ENCODE measurements at places on chromosomes 6 and 20.

DNA sequence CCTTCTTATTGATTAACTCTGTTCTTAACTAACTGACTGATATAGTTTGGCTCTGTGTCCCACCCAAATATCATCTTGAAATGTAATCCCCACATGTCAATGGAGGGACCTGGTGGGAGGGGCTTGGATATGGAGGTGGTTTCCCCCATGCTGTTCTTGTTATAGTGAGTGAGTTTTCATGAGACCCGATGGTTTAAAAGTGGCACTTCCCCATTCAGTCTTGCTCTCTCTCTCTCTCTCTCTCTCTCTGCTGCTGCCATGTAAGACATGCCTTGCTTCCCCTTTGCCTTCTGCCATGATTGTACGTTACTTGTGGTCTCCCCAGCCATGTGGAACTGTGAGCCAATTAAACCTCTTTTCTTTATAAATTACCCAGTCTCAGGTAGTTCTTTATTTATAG, 81.8 kb upstream of the SPACA1 start:
- no peak for DNase-seq

DNA sequence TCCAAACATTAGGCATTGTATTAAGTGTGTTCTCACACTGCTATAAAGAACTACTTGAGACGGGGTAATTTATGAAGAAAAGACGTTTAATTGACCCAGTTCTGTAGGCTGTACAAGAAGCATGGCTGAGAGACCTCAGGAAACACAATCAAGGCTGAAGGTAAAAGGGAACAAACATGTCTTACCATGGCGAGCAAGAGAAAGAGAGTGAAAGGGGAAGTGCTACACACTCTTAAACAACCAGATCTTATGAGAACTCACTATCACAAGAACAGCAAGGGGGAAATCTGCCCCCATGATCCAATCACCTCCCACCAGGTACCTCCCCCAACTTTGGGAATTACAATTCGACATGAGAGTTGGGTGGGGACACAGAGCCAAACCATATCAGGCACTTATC, 86.6 kb upstream of the TOP1 start:
- no peak for DNase-seq

GRCh38 chr20:59817406-59817805, 116.0 kb downstream of the SYCP2 start:
- DNase-seq, result no peak

DNA sequence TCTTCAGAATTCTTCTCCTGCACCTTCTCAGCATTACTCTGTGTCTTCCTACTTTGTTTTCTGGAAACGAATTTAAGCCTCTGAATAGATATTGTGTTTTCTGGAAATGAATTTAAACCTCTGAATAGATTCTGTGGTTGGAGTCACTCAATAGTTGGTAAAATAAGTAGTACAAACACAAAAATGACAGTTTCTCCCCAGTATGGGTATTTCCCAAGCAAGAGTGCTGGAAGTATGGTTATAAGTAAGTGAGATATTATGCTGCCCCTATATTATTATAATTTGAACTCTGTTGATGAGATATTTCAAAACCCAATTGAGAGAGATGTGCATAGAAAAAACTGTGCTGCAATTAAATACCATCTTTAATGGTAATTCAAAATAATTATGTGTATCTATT, 94.9 kb downstream of the TINAG start:
- no peak for DNase-seq

All from spleen (tissue), 13 donors.